ENCODE measurements at places on chromosomes 1 and 21. TPM values are rescaled to one million over a fixed set of nuclear protein-coding genes. Genes with fewer than 3 reads are reported as not detected.

GRCh38 chr1:65821386-65821785 lies 28.7 kb downstream of the PDE4B start:
- DNase-seq: no peak

- DNase-seq: no peak
Observed at GRCh38 chr1:110229348-110230001, 19.4 kb downstream of the KCNC4 start.

DNA sequence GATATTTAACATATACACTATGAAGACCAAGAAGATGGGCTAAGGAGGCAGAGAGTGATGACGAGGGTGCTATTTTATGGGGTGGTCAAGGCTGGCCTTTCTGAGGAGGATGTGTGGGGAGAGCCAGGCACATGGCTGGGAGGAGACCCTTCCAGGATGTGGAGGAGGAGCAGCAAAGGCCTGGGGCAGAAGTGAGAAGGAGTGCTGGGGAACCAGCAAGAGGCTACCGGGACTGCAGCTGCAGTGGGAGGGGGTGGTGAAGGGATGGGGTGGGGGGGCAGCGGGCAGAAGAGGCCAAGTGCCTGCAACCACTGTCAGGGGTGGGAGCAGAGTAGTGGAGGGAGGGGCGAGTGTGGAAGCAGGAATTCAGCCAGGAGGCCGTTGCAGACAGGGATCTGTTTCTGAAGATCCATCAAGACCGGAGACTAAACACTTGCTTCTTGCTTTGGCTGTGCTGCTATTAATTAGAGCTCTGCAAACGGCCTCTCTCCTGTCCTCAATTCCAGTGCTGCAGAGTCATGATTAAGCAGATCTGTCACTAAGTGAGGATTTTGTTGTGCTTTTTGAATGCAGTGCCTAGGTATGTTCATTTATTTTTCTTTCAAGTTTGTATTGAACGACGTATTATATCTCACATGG lies 89.9 kb downstream of the IER5 start:
- DNase-seq: no peak

DNA sequence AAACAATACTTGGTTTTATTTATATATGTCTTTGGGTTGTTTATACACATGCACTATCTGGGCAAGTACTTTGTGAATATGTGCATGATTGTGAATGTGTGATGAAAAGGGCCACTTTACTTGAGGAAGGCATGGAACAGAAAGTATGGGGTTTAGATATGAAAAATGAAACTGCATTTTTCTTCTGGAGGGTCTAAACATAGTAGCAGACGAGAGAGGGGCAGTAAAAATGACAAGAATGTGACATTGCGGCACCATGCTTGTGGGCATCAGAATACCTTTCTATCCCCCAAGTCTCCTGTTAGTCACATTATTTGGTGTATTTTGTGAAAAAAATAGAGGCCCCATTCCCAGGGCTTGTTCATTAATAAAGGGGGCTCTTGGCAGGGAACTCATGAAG lies 15.4 kb upstream of the MPZL1 start:
- no peak for DNase-seq

- no peak for DNase-seq
Observed at GRCh38 chr1:197567442-197567841, 207.8 kb downstream of the DENND1B start.

GRCh38 chr1:27535386-27535785 lies 45.4 kb upstream of the WASF2 start:
- no peak for DNase-seq

DNA sequence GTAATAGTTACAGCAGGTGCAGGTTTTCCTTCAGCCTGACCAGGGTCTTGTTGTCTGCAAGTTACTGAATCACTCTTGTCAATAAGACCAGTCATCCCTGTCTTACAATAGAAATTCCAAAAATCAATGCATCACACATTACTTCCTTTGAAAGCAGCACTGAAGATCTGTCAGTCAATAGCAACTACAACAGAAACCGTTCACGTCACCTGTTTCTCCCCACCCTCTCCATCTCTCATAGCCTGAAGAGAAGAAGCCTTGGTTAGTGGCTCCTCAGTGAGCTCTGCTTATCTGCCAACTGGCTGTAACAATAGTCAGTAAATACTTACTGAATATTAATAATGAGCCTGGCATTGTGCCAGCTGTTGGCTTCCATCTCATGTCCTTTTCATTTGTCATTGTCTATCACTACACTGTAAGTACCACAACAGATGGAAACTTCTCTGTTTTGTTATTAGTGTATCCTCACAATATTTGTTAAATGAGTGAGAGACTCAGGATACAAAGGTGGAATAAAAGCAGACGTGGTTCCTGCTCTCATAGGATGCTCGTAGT lies 195.2 kb downstream of the S1PR1 start:
- DNase-seq: no peak

- no peak for DNase-seq
Observed at GRCh38 chr1:85816606-85817005, 108.4 kb upstream of the ZNHIT6 start.

- DNase-seq: no peak
Observed at GRCh38 chr1:53400761-53401674, 58.2 kb upstream of the DMRTB1 start.

- DNase-seq: no peak
Observed at GRCh38 chr21:30689822-30690221, 28.8 kb downstream of the KRTAP21-3 start.

DNA sequence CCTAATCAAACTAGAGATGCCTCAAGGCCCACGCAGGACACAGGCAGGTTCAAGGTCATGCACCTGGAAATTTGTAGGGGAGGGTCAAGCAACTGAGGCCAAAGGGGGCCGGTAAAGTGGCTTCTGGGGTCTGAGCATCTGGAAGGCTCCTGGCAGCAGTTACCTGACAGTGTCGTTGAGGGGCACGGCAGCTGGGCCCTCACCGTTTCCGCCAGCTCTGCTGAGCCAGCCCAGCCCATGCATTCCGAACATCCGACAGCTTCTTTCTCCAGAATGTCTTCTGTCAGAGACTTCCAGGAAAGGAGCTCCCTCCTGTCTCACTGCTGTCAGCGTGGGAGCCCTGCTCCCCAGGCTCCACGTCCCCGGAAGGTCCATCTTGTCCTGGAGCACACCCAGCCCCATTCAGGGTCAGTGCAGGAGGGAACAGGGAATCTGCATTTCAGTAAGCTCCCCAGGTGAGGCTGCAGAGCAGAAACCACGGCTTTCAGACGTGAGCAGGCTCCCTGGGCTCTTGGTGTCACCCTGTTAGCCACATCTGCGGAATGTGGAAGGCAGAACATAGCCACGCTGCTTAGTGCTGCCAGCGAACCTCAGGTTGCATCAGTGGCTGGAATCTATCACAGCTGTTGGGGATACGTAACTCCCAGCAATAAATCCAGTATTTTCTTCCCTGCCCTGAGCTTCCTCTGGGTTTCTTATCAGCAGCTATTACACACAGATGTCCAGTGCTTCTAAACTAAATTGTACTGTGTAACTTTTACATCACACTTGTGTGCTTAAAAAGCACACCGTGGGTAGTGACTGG lies 36.3 kb upstream of the FAM3B start:
- DNase-seq: peak; percentile 21

DNA sequence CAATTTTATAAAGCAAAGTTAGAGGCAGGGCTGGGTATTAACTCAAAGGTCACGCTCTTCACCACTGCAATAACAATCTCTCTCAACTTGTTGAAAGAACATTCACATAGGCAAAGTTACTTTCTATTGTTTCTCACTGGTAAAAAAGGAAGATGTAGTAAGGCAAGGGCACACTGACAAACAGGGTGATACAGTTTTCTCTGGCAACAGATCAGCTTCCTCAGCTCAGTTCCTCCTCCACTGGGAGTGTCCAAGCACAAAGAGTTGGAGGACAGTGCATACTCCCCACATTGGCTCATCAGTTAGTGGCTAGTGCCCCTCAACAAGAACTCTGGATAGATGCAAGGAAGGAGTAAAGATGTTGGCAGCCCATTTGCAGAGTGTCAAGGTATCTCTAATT lies 3.7 kb downstream of the PLPPR4 start:
- no peak for DNase-seq

- DNase-seq: no peak
Observed at GRCh38 chr1:181208083-181208482, 119.6 kb downstream of the IER5 start.

DNA sequence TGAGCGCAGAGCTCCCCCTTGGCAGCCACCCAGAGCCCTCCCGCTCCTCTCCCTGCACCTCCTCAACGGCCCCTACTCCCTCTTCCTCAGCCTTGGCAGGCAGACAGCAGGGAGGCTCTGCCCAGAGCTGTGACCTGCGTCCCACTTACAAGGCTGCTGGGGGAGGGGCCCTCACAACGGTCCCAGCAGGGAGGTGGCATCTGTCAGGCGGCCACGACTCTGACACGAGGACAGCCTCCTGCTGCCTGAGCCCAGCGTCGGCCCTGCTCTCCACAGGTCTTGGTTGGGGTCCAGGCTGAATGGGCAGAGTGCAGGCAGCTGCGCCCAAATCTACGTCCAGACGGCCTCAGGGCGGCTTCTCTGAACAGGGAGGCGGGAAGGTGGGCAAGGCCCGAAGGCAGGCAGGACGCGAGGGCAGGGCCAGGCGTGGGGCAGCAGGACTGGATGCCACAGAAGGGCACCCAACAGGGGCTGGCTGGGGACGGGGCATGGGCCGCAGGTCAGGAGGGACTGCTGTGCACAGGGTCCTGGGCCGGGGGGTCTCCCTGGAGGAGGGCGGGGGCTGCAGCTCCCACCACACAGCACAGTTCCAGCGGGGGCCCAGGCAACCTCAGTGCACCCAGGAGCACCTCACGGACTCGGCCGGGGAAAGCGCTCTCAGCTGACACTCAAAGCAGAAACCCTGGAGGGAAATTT lies 7.5 kb downstream of the SLC19A1 start:
- peak; percentile 59 for DNase-seq

- no peak for DNase-seq
Observed at GRCh38 chr21:25582888-25583287, 24.4 kb downstream of the MRPL39 start.

- no peak for DNase-seq
Observed at GRCh38 chr1:159473335-159473734, 33.8 kb downstream of the OR10J1 start.

GRCh38 chr1:56532350-56532683 lies 47.0 kb downstream of the PLPP3 start:
- no peak for DNase-seq

DNA sequence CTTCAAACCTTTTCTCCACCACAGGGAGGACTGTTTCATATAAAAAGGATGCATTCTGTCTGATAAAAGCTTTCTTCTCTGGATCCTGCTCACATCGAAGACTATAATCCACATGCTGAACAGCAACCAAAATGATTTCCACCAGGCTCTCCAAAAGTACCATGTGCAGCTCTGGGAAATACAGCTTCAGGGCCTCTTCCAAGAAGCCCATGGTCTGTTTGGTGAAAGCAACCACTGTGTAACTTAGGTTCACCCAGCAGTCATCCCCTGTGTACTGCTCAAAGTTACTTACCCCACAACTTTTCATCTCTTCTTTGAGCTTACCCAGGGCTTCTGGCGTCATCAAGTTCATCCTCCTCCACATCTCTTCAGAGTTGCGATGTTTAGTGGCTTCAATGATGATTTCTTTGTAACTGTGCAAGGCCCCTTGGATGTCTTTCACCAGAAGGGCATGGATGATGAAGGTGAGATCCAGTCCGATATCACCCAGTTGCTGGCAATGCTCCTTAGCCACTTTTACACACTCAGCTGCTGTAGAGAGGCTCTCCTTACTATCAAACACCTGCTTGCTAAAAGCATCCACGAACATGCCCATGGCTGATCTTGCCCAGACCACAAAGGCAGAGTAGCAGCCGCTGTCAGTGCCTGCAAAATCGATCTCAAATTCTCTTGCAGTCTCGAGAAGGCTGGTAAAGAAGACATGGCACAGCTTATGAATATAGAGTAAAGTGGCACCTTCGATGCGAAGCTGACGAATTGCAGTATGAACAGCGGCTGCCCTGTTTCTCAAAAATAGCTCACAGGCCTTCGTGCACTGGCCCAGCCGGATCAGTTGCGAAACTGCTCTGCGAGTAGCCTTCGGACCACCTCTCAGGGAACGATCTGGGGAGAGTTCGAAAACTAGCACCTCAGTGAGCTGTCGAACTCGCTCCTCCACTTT lies 1.7 kb downstream of the EXOC8 start:
- no peak for DNase-seq

DNA sequence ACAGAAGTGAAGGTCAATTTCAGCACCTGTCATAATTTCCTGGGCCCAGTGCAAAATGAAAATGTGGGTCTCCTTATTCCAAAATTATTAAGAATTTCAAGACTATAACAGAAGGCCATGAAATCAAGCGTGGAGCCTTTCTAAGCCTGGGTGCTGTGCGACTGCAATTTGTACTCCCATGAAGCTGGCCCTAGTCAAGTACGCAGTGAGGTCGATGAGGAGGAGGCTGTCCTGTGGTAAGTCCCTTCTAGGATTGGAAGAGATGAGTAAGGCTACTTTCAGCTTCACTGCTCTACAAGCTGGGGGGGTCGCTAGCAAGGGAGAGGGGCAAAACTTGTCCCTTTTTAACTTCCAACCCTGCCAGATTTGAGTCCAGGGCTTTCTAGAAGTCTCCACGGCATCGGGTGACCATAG lies 410 bp upstream of the NUDC start:
- no peak for DNase-seq

GRCh38 chr1:89512996-89513720 lies 11.5 kb upstream of the LRRC8B start:
- no peak for DNase-seq

DNA sequence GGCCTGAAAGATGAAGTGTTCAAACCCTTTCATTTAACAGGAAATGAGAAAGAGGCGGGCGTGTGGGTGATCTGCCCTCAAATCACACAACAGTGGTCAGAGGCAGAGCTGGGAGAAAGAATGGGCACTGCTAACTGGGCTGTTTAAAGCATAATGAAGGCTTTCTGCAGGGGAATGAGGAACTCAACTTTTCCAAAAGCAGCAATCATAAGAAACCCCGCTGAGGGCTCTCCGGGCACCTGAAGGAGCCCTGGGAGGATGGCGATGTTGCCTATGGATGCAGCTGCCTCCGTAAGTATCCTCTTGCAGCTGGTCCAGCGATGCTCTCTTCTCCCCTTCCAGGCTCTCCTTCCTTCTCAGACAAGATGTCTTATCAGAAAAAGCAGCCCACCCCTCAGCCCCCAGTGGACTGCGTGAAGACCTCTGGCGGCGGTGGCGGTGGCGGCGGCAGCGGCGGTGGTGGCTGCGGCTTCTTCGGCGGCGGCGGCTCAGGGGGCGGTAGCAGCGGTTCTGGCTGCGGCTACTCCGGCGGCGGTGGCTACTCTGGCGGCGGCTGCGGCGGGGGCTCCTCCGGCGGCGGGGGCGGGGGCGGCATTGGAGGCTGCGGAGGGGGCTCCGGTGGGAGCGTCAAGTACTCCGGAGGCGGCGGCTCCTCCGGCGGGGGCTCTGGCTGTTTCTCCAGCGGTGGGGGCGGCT lies 1.2 kb downstream of the LORICRIN start:
- DNase-seq: peak; percentile 76

HUNK gene
- 6.1 TPM for total RNA-seq

ZNF648 gene
- total RNA-seq: not detected

SIK1 gene
- total RNA-seq: 61.0 TPM

THEMIS2 gene
- total RNA-seq: 33.7 TPM

PTPRF gene
- total RNA-seq: 279 TPM

CD1C gene
- 0.76 TPM for total RNA-seq

NEGR1 gene
- total RNA-seq: 5.7 TPM

CYP4B1 gene
- total RNA-seq: 53.8 TPM
